ENCODE measurements at places on chromosomes 16 and 17. TPM values are rescaled to one million over a fixed set of nuclear protein-coding genes. Genes with fewer than 3 reads are reported as not detected.

TBC1D3K gene
- total RNA-seq: not detected

DNA sequence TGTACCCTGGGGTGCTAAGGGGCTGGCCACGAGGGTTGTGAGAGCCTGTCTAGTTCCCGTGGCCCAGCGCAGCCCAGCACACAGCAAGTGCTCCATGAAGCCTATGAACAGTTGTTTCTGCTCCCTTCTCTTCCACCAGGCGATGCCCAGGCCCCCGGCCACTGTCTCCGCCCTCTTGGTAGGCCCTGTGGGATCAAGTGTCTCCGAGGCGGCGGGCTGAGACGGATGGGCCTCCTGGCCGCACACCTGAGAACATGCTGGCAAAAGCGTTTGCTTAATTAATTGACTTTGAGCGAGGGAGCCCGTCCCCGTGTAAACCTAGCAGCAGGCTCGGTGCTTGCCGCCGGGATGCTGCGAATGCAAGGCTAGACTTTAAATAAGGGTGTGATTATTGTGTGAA lies 129.7 kb upstream of the GSE1 start:
- DNase-seq: no peak

GRCh38 chr16:84241778-84242177 lies 2.0 kb upstream of the KCNG4 start:
- no peak for DNase-seq

- DNase-seq: no peak
Measured at GRCh38 chr16:74521691-74522090, 85.2 kb downstream of the GLG1 start.

DNA sequence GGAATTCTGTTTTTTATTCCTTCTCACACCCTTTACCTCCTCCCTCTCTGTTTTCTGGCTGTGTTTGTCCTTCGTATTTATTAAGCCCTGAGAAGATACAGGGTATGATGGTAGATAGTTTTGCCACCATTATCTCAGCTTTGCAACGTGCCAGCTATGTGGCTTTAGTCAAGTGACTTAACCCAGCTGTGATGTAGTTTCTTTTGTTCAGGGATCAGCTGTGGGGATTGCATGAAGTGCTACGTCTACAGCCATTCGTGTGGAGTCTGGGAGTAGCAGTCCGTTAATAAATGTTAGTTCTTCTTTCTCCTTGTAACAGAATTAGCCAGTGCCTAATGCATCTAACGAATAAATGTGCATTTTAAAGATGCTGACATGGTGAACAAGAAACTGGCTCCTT lies 128.4 kb downstream of the HAPSTR1 start:
- DNase-seq: no peak

Data from SK-MEL-5 (cell line).